ENCODE measurements at places on chromosomes 11 and 22.

DNA sequence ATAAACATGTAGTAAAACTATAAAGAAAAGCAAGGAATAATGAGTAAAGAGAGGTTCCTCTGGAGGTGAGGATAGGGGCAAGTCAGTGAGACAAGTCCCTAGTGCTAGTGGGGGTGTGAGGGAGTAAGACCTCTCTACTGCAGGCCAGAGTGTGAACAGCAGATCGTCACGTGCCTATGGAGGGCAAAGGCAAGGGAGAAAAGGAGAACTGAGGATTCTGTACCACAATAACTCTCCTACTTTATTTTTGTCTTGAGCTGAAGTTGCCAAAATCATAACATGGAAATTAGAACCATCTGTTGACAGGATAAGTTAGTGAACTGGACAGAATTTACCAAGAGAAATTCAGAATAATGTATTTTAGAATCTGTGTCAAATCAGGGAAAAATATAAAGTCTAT, 77.6 kb downstream of the ENTHD1 start:
- no peak for DNase-seq

- no peak for DNase-seq
These were observed 18.0 kb downstream of the PKNOX2 start for GRCh38 chr11:125182573-125182972.

GRCh38 chr22:37000676-37001534, 18.3 kb downstream of the TST start:
- no peak for DNase-seq

GRCh38 chr11:65493367-65494176, 5.3 kb upstream of the MALAT1 start:
- peak; percentile 73 for DNase-seq

DNA sequence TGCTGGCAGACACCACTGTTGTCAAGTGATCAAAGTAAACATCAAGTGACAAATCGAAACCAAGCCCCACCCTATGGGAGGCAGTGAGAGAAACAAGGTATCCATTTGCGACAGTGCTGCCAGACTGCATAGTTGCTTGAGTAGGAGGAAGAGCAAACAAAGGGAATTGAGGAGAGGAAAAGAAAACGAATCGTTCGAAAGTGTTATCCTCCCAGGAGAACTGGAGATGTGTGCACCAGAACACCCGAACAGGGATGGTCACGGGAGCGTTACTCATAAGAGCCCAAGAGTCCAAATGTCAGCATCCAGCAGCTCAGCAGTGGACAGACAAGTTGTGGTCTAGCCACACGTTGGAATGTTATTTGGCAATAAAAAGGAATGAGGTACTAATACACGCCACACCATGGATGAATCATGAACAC, 58.4 kb upstream of the NUP50 start:
- DNase-seq = no peak

- DNase-seq = no peak
These were observed 49.4 kb downstream of the FLRT1 start for GRCh38 chr11:64084951-64085710.

DNA sequence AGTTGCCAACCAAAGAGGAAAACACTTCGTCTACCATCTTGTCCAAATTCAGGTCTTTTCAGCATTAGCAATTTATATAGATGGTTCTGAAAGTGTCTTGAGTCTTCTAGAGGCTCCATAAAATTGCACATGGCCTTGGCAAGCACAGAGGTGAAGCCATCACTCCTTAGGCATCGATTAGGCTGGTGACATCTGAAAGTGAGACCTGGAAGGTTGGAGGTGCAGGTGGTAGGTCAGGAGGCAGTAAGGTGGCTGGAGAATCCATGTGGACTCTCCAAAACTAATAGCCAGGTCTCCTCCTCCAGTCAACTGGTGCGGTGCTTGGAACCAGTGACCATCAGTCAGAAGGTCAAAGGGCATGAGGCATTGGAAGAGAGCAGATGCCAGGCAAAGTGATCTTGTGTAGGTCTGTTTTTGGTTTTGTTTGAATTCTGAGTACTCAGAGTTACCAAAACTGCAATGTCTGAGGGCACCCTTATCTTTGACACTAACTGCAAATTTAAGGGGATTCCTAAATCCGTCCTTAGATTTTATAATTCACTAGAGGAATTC, 6.6 kb upstream of the APOL2 start:
- DNase-seq = no peak

- DNase-seq = no peak
These were observed 87.5 kb downstream of the RRM1 start for GRCh38 chr11:4181782-4182721.

DNA sequence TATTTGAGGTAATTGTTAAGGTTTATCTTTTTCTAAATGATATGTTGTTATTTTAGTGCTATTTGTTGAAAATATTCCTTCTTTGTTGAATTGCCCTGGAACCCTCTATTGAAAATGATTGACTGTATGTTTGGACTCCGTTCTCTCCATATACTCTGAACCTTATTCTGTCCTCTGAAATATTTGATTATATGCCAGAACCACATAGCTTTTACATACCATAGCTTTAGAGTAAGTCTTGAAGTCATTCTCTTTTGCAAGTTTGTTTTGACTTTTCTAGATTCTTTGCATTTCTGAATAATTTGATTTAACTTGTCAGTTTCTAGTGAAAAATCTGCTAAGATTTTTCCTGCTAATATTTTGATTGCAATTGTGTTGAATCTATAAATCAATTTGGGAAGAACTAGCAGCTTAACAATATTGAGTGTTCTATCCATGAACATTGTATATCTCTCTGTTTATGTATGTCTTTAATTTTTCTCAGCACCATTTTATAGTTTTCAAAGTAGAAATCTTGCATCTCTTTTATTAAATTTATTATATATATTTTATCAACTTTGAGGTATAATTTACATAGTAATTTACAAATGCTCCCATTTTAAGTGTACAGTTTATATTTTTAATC, 51.7 kb upstream of the PITPNB start:
- no peak for DNase-seq

DNA sequence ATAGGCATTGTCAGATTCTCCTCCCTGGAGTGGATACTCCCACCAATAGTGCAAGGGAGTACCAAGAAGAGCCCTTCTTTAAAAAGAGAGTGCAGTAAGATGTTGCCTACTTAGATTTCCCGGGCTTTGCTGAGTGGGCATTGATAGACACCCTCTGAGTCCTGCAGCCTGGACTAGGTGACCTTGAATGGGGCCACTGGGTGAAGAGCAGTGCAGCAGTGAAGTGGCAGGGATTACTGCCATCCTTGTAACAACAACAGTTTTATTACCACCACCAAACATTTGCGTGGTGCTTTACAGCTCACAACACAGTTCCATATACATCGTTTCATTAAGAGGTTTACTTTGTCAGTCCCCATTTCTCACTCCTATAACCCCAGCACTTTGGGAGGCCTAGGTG, 59.4 kb downstream of the MICAL2 start:
- DNase-seq = no peak

DNA sequence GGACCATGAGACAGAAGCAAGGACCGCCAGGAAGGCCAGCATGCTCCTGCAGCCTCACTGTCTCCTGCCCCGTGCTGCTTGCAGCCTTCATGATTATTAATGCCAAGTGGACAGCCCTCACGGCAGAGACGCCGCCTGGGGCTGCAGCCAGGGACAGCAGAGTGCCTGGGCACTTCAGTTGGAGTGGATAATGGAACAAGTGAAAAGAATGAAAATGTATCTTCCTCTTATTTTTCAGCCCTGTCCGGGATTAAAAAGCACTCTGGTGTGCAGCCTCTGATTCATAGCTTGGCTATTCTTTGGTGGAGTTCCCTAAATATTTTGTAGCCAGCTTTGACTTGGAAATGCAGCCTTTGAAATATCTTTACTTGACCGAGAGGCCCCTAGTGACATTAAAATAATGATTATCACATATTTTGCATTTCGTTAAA, 1404.2 kb downstream of the BRD1 start:
- DNase-seq = no peak

GRCh38 chr11:6405052-6405667, 13.7 kb downstream of the APBB1 start:
- DNase-seq = peak; percentile 70

DNA sequence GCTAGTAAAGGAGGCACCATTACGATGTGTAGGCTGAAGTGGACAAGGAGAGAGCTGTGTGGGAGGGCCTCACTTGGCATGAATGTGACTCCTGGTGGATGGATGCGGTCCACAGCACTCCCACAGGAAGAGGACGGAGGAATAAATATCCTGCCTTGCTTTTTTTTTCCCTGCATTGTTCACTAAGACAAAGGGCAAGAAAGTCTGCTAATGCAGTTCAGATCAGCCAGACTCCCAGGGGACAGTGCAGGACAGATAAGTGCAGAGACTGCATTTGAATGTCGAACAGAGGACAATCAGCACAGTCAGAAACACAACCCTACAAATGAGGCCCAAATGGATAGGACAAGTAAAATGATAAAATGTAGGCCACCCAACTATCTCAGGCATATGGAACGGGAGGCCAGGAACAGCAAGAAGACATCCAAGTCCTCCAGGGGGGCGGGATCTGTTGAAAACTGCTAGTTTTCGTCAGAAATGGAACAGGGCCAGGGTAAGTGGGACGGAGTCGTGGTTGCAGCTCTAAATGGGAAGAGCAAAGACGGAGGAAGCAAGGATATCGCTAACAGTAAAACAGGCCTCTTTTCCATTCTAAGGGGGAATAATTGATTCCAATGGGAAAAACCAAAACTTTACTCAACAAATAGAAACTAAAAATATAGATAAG, 25.2 kb upstream of the OR8B8 start:
- peak; percentile 71 for DNase-seq

GRCh38 chr11:1830322-1831223, 4.2 kb upstream of the SYT8 start:
- peak; percentile 71 for DNase-seq

- DNase-seq = no peak
These were observed 294.6 kb upstream of the NARS2 start for GRCh38 chr11:78869293-78869692.

DNA sequence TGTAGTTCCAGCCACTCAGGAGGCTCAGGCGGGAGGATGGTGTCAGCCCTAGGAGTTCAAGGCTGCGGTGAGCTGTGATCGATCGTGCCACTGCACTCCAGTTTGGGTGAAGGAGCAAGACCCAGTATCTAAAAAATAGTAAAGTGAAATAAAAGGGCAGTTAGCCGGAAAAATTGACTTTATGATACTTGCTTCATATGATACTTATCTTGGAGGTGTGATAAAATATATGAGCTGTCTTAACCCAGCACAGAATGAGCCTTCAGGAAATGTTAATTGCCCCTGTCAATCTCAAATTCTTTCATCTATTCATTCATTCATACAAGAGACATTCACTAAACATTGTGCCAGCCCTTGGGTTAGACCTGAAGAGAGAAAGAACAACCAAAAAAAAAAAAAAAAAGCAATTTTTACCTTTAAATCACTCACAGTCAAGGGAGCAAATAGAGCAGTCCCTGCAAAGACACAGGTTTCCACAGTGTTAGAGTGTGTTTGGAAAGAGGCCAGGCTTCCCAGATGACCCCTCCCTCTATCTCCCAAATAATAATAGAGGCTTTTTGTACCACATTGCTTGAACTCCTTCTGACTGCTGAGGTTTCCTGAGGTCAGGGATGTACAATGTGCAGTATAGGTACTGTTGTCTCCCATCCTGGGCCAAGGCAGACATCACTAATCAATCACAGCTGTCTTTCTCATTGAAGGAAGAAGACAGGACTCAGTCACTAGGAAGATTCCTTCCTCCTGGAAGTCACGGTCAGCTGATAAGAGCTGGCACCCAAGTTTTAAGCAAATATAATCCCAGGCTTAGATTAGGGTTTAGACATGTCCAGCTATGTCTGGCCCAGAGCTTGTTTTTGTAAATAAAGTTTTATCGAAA, 454.6 kb downstream of the MIAT start:
- no peak for DNase-seq

GRCh38 chr22:23147617-23148387, 2.5 kb downstream of the RAB36 start:
- DNase-seq = no peak

- DNase-seq = no peak
These were observed 12.2 kb upstream of the CCDC89 start for GRCh38 chr11:85698195-85698594.

GRCh38 chr11:7636350-7636749, 37.0 kb downstream of the CYB5R2 start:
- DNase-seq = no peak

DNA sequence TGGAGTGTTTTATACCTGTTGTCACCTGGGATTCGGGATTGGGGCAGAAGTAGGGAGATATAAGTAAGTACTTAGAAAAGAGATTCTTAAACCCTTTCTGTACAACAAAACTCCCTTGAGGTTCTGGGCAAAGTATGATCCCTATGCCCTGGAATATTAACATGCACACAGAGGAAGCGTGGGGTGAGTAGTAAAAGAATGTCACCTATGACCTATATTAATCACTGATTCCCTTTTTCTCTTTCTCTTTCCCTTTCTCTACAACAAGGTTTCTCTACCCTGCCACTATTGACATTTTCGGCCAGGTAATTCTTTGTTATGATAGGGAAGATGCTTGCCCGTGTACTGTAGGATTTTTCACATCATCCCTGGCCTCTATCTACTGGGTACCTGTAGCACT, 209.7 kb upstream of the PLET1 start:
- no peak for DNase-seq

- DNase-seq = no peak
These were observed 5.3 kb upstream of the KMT2A start for GRCh38 chr11:118430956-118431355.

GRCh38 chr11:26805001-26805400, 83.1 kb upstream of the SLC5A12 start:
- DNase-seq = no peak

- no peak for DNase-seq
These were observed 18.6 kb downstream of the ATM start for GRCh38 chr11:108241330-108242037.

DNA sequence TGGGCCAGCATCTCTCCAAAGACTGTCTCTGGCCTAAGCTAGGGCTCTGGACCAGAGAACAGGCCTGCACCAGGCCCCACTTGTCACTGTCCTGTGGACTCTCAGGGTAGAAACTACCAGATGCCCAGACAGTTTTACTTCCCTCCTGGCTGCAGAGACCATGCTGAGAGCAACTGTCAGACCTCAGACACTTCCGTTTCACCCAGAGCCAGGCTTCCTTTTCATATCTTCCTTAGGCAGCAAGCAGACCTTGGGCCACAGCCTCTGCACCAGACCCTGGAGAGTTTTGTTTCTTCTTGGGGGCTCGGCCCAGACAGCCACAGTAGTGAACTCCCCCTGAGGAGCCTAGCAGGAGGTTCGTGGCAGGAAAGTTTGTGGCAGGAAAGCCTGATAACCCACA, 12.1 kb upstream of the FCHSD2 start:
- DNase-seq = no peak

GRCh38 chr11:116368784-116369183, 404.0 kb downstream of the BUD13 start:
- no peak for DNase-seq

- no peak for DNase-seq
These were observed 82.0 kb upstream of the SC5D start for GRCh38 chr11:121210445-121211080.

DNA sequence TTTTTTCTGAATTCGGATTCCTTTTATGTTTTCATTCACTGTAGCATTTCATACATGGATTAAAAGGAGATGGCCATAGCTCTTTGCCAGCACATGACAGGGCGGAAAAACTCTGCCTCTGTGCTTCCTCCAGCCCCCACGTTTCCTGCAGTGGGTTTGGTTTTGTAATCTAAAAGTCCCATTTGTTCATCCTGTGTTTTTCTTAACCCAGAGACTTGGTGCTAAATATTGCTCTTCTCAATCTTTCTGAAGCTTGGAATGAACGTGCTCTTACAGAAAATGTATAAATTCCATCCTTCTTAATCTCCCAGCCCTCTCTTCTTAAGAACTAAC, 89.9 kb downstream of the PPP6R3 start:
- DNase-seq = peak; percentile 49

- DNase-seq = no peak
These were observed 70.0 kb downstream of the NARS2 start for GRCh38 chr11:78504708-78505107.

Measured in right hindlimb (tissue), 1 donor.